Activated T-helper 2 cell treated with anti-CD3 and anti-CD28 coated beads, Interferon-gamma antibody, Interleukin-2, Interleukin-4, amounts not matched to agents 10 μg/mL and 5 μg/mL and 100 μg/mL, durations not matched to agents 14 hours and 24 hours and 36 hours (primary cell): ENCODE measurements at places on chromosomes 2 and 18.

DNA sequence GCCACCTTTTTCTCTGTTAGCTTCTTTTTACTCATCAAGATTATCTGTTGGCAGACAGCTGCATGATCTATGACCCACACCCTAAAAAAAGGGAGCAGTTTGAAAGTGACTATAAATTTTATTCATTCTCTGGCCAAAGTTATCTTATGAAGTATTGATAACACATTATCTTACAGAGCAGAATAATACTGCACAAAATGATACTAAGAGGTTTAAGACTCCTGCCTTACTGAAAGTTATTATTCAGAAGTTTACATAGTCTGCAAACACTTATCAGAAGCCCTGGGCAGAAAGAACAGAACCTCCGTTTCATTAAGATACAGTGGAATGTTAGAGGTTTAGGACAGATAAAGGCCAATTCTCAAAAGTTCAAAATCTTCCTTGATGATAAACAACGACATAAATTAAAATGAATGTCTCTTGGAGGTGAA lies 78.2 kb downstream of the ZEB2 start:
- DNase-seq: no peak

DNA sequence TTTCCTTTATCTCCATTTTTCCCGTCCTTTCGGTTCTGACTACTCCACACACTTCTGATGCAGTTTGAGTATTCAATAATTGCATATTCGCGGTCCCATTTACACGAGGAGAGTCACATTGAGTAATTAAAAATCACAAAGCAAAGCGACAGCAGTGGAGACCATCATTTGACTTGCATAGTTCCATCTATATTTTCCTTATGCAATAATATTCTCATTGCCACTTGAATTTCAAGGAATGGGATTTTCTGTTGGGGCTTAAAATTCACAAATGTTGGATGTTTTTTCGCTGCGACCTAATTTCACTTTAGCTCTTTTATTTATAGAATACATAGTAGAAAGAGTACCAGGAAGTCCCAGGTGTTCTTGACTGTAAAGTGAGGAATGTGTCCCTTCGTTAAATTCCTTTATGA lies 186.8 kb downstream of the ZEB2 start:
- no peak for DNase-seq

DNA sequence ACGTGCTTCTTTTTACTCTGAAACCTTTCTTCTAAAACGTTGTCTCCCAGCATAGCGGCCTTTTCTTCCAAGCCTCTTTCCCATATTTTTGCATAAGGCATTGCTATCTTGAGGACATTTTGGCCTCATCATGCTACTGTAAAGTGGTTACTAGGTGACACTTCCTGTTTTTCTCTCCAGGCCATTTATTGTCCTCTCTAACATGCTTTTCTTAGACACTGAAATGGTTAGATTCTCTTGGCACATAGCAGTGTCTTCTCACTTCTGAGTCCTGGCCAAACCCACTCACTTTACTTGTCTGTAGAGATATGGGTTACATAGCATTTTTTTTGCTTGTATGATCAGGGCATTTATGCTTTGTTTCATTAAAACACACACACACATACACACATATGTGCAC lies 50.1 kb upstream of the KCNH7 start:
- DNase-seq: no peak

DNA sequence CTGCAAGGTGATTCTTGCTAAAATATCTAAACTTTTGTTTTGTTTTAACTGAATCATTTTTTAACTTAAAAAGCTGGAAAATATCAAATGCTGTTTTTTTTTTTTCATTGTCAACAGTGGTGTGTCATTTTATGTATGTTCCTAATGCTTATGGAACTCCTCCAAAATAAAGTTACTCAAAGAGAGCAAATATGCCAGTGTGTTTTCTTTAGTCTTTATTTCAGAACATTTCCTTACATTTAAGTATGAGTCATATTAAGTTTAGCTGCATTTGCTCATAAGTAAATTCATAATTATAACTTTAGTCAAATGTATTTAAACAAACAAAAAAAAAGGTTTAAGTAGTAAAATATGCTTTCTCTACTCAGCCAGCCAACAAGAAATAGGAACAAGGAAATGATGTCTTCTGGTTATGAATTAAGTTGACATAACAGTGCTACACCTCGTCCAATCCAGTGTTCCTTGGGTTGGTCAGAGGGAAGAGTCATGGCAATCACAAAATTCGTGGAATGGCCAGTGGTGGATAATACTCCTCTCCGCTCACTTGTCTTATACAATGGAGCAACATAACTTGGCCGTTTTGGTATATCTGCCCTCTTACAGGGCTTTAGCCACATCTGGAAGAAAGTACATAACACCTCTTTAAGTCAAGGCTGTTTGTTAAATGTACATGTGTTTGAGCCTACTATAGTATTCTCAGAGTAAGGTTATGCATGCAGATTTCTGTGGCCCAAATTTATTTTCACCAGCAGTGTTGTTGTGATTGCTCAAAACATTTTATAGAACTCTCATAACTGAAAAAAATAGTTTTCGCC lies 80.7 kb downstream of the SLC39A10 start:
- DNase-seq: no peak

DNA sequence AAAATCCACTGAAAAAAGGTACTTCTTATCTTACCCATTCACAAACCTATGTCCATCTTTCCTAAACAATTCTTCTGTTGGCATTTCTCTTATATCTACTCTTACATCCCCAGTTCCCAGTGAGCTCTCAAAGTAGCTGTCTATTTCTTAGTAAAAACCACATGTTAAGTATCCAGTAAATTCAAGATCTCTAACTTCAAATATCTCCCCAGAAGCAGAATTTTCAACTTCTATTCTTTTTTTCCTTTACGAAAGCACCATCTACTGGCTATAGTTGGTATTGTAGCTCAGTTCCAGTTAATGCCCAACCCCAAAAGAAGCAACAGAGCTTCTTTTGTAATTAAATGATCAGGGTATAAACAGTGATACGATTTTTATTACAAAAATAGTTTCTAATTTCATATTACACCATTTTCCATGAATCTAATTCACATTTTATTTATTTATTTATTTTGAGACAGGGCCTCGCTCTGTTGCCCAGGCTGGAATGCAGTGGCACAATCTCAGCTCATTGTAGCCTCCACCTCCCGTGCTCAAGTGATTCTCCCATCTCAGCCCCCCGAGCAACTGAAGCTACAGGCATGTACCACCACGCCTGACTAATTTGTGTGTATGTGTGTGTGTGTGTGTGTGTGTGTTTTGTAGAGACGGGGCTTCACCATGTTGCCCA lies 28.5 kb downstream of the HRH4 start:
- no peak for DNase-seq

DNA sequence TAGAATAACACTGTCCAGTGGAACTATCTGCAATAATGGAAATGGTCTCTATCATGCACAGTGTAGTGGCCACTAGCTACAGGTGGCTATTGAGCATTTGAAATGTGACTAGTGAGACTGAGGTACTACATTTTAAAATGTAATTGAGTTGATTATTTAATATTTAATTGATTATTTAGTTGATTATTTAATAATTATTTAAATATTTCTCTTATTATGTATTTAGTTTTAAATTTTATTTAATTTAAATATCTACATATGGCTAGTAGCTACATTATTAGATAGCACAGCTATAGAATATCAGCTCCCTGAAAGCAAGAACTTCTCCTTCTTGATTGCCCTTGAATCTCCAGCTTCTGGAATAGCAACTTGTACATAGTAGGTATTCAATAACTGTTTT lies 12.8 kb upstream of the ZNF521 start:
- no peak for DNase-seq

DNA sequence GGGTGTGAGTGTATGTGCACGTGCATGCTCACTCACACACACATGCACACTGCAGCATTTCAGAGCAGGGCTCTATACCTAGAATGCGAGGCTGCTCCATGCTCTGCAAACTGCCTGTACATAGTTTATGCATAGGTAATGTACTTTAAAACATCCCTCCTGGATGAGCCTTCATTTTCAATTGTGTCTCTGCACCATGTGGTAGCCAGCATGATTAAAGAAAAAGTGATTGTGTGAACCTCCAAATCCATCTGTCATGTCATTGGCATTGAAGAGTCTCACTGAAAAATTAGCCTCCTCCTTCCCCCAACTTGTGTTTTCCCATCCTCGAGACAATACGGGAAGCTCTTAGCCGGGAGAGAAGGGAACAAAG lies 120.9 kb upstream of the SPATS2L start:
- no peak for DNase-seq

- no peak for DNase-seq
These were observed 299.6 kb upstream of the ZNF521 start for GRCh38 chr18:25651553-25651952.

GRCh38 chr2:237315170-237315828 lies 98.7 kb downstream of the COL6A3 start:
- DNase-seq: no peak

DNA sequence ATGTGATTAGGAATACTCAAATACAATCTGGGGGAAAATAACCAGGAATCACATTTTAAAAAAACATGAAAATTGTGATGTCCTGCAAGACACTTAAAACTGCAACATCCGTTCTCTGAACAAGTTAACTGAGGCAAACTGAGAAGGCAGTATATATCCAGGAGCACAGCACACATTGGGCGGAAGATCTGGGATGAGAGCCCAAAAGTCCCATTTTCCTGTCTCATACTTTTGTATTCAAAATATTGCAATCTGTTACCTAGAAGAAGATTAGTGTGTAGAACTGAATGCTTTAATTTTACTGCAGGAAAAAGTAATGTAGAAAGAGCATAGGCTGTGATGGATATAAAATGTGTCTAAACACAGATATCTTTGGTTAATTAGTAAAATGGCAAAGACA lies 276.8 kb upstream of the FANCL start:
- no peak for DNase-seq

DNA sequence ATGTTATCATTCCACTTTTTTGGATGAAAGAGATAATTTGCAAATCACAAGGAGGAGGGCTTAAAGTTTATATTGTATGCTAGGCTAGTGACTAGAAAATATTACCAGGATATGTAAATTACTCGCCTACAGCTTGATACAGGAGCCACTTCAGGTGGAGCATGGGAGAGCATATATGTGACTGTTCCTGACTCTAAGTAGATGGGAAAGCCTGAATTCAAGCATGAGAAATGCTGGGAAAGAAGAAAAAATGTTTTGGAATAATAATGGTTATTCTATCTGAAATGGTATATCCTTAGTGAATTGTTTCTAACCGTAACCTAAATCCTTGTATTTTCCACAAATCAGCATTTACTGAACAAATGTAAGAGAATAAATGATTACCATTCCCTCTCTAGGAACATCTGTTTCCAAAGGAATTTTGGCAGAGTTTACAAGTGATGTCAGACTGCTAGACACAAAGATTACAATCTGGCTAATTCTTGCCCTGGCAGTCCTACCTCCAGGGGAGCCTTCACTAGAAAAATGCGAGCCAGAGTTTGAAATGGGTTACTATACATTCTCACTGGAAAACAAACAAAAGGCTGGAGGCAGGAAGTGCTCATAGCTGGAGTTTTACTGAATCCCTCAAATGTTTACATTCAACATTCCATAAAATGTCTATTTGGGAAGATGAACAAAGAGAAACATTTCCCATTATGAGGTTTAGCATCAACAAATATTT lies 129.4 kb upstream of the MAPRE2 start:
- no peak for DNase-seq

DNA sequence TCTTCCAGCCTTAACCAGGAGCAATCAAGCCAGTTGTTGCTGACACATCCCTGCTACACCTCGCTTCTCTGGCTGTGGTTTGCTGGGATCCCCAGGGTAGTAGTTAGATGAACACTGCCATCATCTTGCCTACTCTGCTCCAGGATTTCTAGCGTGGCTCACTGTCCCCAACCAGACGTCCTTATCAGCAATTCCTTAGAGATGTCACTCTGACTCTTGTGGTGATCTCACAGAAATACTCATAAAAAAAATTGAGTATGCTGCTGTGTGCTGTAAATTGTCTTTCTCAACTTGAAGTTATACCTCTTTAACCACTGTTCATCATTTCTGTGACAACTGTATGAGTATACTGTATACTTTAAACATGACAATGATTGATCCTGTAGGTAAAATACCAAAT lies 63.2 kb downstream of the PLCL1 start:
- no peak for DNase-seq

GRCh38 chr2:121336528-121337294 lies 51.7 kb upstream of the TFCP2L1 start:
- no peak for DNase-seq

- no peak for DNase-seq
These were observed 28.7 kb downstream of the MGAT4A start for GRCh38 chr2:98702127-98702802.

DNA sequence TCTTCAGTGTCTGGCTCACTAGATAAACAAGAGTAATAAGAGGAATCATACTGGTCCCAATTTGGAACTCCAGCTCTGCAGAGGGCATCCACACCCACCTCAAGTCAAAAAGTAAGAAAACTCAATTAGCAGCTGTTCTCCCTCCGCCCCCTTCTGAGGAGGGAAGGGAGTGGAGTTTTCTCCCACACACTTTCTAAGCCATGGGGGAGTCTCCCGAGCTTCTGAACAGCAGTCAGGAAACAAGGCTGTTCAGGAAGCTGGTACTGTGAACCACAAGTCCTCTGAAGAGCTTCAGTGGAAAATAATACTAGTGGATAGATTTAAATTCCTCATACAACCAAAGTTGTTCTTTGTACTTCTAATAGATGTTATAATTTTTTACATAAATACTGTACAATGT lies 32.9 kb upstream of the SPTBN1 start:
- DNase-seq: no peak

DNA sequence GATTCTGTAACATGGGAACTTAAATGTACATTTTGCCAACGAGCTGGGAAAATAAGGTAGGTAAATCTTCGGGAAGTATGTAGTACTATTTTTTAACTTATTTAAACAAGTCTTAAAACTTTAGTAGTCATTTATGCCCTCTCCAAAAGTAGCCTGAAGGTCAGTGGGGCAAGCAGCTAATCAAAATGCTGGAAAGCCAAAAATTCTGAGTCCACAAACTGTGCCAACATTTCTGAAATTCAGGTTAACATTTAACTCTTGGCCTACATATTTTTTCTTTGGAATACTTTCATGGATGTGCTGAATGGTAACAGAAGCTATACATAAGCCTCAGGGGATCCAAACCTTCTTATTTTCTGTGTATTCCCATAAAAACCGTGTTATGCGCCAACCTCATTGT lies 26.3 kb downstream of the WDR75 start:
- no peak for DNase-seq

DNA sequence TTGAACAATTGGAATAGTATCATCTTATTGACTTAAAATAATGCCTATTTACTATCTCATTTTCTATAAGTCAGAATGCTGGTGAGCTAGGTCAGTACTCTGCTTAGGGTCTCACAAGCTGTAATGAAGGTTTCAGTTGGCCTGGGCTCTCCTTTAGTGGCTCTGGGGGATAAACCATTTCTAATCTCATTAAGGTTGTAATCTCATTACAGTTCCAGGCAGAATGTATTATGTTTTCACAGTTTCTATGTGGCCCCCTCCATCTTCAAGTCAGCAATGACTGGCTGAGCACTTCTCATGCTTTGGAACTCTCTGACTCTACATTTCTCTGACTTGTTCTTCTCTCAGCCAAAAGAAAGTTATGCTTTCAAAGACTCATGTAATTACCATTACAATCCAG lies 163.1 kb downstream of the CCDC178 start:
- no peak for DNase-seq

- DNase-seq: peak; percentile 22
These were observed 1.6 kb downstream of the CTIF start for GRCh38 chr18:48540251-48541025.
